Left ventricle myocardium inferior (tissue), 1 donor: ENCODE measurements at places on chromosomes 13 and 19.

GRCh38 chr13:102295316-102296048 lies 106.4 kb downstream of the FGF14 start:
- no peak for DNase-seq

DNA sequence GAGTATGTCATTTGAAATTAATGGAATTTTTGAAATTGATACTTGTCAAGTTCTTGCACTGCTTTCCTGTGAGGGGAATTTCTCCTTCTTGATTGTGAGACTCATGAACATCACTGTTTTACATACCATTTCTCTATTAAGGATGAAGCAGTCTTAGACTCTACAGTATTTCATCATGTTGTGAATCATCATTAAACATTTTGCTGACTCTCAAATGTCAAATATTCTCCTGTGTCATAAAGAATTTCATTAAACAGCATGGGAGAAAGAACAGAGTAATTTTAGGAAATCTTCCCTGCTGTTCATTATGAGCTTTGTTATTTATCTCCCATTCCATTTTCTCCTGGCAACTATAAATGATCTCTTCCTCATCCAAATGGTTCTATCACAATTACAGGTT lies 729.0 kb downstream of the PCDH9 start:
- DNase-seq: no peak

DNA sequence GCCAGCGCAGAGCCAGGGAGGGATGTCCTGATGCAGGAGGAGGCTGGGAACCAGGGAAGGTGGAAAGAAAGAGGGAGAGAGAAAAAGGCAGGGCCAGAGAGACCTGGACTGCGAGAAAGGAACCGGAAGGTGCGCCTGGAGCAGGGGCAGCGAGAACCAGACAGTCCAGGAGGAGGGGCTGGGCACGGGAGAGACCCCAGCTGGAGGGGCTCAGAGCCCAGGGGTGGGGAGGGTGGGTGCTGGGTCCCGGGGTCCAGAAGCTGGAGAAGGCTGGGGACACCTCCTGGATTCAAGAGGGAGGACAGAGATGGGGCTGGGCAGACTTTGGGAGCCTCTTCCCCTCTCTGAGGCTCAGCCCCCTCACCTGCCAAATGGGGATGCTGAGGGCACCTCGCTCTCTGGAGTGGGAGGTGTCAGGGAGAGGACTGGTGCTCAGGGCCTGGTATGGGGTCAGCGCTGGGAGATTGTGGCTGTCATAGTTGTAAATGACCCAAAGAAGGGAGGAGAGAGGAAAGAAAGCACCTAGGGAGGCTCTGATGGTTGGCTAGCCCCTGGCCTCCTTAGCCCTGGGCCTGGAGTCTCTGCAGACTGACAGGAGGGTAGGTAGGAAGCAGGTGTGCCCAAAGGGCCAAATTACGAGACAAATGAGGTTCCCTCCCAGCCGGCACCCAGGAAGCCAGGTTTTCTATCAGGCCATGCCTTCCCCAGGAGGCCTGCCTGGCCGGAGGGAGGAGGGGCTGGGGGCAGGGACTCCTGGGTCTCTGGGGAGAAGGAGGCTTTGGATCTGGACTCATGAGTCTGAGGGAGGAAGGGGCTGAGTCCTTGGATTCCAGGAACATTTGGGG lies 1.3 kb upstream of the SPACA6 start:
- no peak for DNase-seq

- DNase-seq: no peak
These were observed 592.9 kb downstream of the KCTD12 start for GRCh38 chr13:76293346-76293745.
